NCI-H446 (cell line): ENCODE measurements at places on chromosomes 6 and 20.
A peak's percentile ranks its signal among the peaks of the same experiment; 100 is the strongest.

GRCh38 chr6:108027056-108027455 lies 47.5 kb downstream of the OSTM1 start:
- no peak for DNase-seq

DNA sequence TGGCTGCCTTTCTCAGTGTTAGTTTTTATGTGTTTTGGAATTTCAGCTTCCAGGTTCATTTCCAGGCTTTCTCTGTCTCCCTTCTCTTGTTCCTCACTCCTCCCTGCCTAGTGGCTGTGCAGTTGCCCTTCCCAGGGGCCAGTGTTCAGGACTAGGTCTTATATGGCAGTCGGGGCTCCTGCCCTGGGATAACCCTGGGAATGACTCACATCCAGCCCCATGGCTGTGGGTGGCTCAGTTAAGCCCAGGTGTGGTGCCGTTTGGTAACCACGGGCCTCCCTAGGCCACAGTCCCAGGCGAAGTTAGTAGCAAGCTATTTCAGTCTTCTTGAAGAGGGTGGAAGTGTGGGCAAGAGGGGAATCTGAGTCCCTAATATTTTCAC lies 57.4 kb upstream of the DDR1 start:
- no peak for DNase-seq

DNA sequence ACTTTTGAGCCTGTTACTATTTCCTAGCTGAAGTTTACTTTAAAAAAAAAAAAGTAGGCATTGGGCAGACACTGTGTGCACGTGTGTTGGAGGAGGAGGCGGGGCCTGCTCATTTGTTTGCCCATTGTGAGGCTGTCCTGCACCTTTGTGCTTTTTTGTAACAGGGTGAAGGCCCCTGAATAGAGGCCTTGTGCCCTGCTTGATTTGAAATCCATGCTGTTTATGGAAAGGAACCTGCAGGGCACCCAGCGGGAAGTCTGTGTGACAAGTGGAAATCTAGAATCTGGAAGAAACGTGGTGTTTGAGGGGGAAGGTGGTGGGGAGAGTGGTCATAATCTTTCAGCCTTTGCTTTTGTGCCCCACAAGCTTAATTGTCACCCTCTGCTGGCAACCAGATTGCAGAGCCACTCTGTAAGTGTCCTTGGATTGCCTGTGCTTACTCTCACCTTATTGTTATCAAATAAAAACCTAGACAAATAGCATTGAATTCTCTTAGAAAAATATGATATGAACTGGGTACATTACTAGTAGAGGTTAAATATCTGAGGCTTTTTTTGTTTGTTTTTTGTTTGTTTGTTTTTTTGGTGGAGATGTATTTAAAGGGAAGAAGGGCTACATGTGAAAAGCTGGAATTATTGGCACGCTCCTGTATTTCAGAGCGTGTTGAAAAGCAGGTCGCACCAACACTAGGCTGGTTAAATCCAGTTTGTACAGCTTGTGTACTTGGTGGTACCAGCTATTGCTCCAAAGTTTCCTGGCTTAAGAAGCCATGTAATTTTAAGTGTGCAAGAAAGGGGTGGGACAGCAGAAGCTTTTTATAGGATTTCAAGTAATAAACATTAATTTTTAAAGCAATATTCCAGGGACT lies 156.3 kb downstream of the ARID1B start:
- DNase-seq: no peak

DNA sequence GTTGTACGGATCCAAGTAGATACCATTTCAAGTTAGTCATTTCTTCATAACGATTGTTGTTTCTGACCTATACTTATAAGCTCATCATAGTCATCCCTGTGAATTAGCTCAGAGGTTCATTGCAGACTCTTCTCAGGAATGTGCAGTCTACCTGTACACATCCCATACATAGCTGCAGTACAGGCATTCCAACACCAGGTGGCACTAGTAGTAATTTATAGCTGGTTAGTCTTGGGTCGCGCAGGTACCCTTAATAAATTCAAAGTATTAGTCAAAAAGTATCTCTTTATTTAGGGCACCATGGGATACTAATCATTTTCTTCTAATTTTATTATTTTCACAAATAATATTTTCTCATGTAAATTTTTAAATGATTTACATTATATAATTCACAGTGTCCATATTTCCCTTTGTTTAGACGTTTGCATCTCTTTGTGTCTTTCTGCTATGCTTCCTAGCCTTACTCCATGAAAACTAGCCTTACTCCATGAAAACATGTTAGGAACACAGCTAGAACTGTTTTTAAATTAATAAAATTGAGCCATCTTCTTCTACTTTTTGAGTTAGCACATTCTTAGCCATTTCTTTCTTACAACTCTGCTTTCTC lies 128.6 kb upstream of the FAM83B start:
- peak; percentile 68 for DNase-seq

DNA sequence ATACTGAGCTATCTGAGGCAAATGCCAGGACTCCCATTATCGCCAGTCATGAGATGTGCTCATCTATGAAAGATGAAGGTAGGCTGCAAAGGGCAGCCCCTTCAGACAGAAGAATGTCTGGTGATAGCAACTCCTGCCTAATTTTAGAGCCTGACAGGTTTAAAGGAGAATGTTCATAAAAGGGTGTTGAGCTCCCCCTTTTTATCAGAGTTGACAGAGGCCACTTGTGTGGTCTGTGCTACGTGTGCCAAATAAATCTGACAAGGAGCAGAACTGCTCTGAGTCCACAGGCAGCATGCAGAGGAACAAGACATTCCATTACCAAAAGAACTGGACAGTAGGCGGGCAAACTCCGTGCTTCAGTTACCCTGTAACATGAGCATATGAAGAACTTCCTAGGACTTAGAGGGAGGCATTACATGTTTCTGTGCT lies 101.8 kb downstream of the PREP start:
- DNase-seq: no peak

GRCh38 chr20:53002786-53003185 lies 30.6 kb downstream of the TSHZ2 start:
- DNase-seq: no peak

GRCh38 chr6:16705081-16705993 lies 55.9 kb downstream of the ATXN1 start:
- no peak for DNase-seq

GRCh38 chr6:31898383-31899011 lies 999 bp upstream of the EHMT2 start:
- DNase-seq: no peak

DNA sequence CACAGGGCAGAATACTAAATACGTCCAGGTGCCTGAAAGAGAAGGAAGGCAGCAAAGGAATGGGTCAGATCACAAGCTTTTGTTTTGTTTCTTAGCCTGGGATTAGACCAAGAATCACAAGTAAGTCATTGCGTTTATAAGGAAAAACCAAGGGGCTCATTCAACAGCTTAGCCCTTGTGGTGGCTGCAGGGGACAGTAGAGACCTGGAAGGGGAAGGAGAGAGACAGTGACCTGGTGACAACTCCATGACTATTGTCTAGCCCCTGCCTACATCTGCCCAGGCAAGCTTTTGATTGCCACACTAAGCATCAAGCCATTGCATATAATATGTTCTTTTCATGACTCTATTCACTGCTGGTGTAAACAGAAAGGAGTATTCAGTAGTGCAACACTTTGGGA lies 30.2 kb upstream of the TBC1D7 start:
- no peak for DNase-seq

DNA sequence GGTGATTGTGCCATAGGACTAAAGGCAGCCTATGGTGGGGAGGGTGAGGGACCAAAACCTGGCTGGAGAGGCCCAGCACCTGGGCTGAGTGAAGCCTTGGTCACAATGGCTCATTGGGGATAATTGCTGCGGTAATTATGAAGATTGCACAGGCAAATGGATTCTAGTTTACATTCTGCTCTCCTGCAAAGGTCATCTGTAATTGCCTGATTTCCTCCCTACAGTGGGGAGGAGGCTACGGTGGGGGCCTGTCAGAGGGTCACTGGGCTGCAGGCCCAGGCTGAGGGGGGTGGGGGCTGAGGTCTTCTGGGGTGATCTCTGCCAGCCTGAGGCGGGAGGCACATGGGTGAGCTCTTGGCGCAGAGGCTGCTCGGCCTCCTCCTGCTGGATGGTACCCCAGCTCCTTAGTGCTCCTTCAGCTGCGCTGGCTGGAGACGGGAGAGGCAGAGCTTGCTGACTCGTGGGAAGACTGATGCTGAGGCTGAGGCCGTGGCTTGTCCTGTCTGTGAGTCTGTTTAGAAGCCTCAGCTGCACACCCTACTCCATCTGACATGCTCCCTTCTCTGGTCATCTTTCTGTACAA lies 30.3 kb downstream of the PACSIN1 start:
- DNase-seq: no peak

- no peak for DNase-seq
These were observed 251.2 kb downstream of the SLC24A3 start for GRCh38 chr20:19463597-19463996.

GRCh38 chr6:168823397-168824212 lies 382.6 kb downstream of the SMOC2 start:
- no peak for DNase-seq
